ENCODE measurements at places on chromosomes 12 and 14. TPM values are rescaled to one million over a fixed set of nuclear protein-coding genes. Genes with fewer than 3 reads are reported as not detected.

DNA sequence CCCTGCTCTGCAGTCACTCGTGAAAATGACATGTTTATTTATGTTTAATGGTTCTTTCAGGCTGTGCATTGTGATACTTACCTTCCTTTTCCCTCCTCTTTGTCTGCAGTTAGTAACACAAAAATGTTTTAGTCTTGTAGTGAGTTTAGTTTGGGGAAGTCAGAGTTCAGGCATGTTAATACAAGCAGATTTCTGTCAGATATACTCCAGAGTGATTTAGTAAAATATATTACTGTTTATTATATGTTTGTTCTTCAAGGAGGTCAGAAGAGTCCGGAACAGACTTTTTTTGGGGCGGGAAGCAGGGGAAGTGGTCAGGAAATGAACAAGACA lies 28.7 kb downstream of the MSRB3 start:
- DNase-seq, result no peak

GRCh38 chr14:95559203-95559602 lies 24.4 kb downstream of the GLRX5 start:
- DNase-seq, result no peak

GRCh38 chr14:73239393-73240241 lies 2.3 kb downstream of the PAPLN start:
- peak; percentile 75 for DNase-seq

Gene TUNAR
- 36.3 TPM for total RNA-seq

DNA sequence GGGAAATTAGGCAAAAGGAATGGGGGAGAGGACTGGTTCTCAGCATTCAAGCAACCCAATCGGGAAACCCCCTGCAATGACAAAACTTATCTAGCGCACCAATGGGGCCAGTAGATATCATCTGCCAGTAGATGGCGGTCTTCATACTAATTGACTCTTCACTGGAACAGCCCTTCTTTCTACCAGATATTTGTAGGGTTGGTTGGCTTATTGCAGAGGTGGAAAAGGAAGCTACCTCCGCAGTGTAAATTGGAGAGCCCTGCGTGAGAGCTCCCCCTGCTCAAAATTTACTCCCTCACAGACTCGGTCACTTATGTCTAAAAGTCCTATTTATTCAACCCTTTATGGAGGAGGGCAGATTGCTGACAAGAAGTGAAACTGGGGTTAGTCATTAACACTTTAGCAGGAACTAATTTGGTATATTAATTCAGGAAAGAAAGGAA lies 166.1 kb upstream of the CCND2 start:
- DNase-seq, result peak; percentile 54

DNA sequence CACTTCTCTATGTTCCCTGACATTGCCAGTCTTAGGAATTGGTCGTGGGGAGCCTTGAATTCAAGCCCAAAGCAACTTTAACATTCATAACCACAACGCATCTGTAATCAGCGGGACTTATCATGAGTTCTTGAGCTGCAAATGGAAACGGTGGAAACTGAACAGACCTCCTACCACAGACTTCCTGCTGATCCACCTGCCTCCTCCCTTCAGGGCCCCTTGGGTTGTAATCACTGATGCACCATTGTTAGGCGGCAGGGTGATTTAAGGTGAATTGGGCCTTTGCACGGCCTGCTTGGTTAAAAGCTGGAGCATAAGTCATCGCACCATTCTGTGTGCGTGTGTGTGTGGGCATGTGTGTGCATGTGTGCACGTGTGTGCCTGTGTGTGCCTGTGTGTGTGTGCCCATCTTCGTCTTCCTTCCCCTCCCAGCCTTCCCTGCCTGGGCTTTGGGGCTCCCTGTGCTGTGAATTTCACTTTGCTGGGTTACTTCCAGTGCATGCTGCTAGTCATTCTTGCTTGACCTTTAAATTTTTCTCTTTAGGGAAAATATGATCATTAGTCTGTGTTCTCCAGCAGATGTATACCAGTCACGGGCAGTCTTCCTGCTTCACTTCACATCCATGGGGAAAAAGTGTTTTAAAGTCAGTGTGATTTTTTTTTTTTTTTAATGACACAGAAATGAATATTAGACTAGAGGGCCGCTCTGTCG lies 29.1 kb downstream of the CHST11 start:
- no peak for DNase-seq

DNA sequence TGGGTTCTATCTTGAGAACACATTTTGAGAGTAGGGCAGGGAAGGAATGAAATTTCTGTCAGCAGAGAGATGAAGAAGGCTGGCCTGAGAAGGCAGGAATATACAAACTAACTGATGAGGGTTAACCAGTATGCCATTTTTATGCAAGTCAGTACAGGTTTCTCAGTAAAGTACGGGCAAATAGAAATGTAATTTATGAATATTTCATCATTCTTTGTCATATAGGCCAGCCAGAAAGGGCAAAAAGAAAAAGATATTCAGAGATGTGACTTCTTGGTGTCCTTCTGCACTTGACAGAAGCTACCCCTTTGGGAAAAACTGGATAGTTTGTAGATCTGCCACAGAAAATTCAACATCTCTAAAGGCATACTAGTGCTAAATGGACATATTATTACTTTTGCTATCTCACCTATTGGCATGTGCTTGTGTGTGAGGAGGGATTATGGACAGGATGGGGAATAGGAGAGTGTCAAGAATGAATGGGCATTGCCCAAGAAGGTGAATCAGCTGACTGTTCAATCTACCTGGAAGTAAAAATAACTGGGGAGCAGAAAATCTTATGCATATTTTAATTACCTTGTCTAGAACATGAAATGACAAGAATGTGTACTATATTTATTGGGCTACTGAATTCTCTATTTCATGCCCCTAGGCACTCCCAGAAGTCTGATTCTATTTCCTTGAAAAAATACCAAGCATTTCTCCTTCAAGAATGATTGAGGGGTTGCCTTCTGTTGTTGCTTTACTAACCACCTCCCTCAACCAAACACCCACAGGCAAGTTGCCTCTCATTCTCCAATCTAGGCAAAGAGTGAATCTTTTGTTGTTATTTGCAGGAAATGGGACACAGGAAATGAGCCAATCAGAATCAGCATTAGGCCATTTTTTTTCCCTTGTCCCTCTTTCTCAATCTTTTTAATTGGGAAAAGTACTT lies 175.1 kb upstream of the SLC38A2 start:
- no peak for DNase-seq

Gene RPAP3
- 40.6 TPM for total RNA-seq

Gene C12orf54
- not detected for total RNA-seq

DNA sequence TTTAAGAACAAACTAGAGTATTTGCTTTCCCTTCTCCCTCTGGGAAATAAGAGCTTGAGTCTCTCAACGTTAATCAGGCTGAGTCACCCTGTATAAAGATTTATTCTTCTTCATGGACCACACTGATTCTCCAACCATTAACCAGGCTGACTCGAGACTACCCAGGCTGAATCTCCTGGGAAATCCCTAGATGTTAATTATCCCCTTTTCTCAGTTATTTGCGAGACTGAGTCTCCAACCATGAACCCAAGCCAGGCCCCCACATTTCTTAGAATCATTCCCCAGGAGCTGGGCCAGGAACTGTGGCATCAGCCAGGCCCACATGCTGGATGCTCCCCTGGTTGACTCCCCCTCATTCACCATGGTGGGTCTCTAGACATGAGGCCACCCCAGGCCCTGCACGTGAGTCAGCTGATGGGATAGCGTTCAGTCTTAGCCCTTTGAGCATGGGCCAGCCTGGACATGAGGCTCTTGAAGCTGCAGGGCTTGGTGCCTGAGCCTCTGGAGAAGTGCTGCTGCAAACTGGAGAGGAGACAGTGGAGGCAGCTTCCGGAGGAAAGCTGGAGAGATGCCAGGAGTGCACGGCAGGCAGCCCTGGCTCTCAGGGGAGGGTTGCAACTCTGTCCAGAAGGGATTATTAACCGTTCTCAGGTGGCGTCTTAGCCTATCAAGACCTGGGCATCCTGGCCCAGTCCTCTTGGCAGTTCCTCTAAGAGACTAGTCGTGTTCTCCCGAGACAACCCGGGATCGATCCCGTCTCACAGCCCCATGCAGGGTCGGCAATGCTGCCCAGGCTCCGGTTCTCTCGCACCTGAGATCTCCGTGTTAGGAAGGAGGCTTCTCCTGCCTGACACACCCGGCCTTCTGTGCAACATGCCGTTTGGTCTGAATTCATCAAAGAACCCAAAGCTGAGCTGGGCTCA lies 296.6 kb downstream of the ADGRD1 start:
- no peak for DNase-seq

DNA sequence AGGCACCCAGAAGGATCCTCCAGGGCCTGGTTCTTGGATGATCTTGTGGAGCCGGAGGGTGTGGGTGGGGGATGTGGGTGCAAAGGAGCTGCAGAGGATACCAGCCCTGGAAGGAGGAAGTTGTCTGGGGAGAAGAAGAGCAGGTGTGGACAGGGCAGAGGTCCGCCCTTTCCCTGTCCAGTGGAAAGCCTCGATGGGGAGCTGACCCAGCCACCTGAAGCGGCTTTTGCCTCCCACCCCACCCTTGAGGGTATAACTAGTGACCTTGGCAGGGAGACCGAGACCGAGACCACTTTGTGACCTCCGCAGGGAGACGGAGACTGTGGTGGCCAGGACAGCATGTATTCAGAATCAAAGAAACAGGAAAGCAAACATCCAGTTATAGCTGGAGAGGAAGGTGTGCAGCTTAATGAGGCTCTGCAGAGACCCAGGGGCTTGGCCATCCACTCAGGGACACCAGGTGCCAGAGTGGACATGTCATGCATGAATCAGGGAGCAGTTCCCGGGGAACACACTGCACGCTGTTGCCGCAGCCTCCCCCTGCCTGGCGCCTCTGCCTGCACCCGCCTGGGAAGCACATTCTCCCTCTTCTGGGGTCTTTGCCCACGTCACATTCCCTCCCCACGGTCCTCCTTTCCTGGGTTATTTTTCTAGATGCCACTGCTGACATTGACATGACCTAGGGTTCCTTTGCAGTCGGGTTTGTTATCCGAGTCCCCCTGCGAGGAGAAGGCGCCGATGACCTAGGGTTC lies 87.7 kb downstream of the ADGRD1 start:
- DNase-seq, result no peak

Gene PLEKHG7
- not detected for total RNA-seq

Gene DDN
- total RNA-seq, result 0.33 TPM

GRCh38 chr14:77882636-77883035 lies 82.7 kb downstream of the ADCK1 start:
- no peak for DNase-seq

Gene ZDHHC22
- total RNA-seq, result 38.6 TPM

DNA sequence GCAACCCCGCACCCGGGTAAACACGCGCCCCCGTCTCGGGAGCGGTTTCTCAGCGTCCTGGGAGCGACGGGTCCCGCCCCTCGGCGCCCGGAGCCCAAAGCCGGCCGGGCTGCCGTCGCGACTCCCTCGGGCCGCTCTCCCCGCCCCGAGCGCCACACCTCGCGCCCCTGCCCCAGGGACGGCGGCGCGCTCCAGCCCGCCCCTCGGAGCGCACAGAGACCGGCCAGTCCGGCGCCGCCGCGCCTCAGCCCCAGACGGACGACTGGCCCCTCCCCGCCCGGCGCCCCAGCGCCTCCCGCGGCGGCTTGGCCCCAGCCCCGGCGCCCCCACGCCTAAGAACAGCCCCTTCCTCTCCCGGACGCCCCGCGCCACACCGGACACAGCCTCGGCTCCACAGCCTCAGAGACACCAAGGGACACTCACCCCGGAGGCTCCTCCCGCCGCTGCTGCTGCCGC lies 411 bp downstream of the BTBD7 start:
- peak; percentile 71 for DNase-seq

DNA sequence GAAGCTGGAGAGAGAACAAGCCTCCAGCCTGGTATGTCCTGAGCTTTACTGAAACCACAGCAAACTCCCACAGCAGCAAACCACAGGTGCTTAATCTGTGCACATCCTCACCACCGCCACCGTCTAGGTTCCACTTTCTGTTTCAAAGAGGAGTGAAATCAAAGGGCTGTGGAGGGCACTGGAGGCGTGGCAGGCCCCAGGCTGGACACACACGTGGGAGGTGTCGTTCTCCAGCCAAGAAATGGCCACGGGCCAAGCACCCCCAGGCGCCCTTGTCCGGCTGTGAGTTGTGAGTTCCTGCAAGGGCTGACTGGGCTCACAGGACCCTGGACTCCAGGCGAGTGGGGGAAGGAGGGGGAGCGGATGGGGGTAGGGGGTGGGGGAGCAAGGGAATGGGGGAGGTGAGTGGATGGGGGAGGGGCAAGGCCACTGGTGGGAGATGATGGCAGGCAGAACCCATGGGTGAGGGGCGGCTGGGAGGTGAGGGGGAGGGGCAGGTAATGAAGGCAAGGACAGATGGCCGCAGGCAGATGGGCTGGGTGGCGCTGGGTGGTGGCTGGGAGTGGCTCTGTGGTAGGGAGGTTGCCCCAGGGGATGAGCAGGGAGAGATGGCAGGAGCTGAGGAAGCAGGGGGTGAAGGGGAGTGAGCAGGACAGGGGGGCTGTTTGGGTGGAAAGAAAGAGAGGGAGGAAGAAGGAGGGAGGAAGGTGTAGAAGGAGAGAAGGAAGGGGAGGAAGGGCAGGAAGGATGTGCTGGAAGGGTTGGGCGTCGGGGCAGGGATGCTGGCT lies 86.7 kb downstream of the NCOR2 start:
- DNase-seq, result no peak

GRCh38 chr14:102262929-102263462 lies 42.0 kb downstream of the MOK start:
- peak; percentile 27 for DNase-seq

Gene PSMC1
- total RNA-seq, result 88.9 TPM

Gene SLC25A21
- total RNA-seq, result 6.0 TPM

GRCh38 chr12:58815235-58815634 lies 105.1 kb downstream of the LRIG3 start:
- DNase-seq, result no peak

Gene CCDC88C
- 46.4 TPM for total RNA-seq

DNA sequence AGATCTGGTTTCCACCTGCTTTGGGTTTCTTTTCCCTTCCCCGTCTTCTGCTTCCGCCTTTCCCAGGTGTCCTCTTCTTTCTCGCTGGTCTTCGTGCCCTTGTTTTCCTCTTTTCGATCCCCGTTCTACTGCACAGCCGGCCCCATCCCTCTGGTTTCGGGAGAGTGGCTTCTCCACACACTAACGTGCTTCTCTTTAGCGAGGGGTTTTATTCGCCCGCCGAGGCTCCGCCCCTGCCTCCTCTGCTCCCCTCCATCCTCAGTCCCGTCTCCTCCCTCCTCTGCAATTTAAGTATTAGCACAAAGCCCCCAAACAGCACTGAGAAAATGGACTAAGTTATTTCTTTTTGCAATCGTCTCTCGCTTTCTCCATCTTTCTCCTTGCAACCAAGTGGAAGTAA lies at the start of gene SLC7A8:
Gene SLC7A8 (minus strand): TSS at position 182 of the 400 bp plus-strand sequence. CDS start 746 bp downstream, outside the sequence.
- peak; percentile 78 for DNase-seq

Gene KLRC3
- total RNA-seq, result not detected
